Karpas-422 (cell line): ENCODE measurements at places on chromosomes 11 and 22. TPM values are rescaled to one million over a fixed set of nuclear protein-coding genes. Genes with fewer than 3 reads are reported as not detected.

Gene FOLR3
- not detected in 2 replicates for total RNA-seq

- no peak for DNase-seq
Observed at GRCh38 chr11:88617226-88617625, 279.7 kb upstream of the CTSC start.

- DNase-seq, result no peak
Observed at GRCh38 chr11:34587282-34587677, 33.6 kb upstream of the EHF start.

GRCh38 chr11:45560155-45560912, 105.1 kb downstream of the CHST1 start:
- DNase-seq, result no peak
